Activated CD4-positive, alpha-beta T cell treated with anti-CD3 and anti-CD28 coated beads for 36 hours (primary cell): ENCODE measurements at places on chromosomes 5 and 9.

DNA sequence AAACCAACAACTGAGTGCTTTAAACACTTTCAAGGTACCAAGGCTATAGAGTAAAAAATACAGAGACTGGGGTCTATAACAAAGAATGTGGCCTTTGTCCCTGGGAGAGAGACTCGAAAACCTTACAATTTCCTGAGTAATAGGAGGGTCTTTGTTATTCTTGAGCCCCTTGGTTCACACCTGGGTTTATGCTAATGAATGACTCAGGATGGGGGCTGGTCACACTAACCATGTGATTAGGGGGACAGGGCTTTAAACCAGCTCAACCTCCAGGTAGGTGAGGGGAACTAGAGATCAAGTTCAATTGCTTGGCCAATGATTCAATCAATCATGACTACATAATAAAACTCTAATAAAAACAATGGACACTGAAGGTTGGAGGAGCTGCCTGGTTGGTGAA, 50.2 kb downstream of the PLPP1 start:
- no peaks in the 10 kb centered on the region for H3K36me3 ChIP-seq
- H3K4me3 ChIP-seq = no peak overlapping the region
- no peak for DNase-seq
- H3K27me3 ChIP-seq = no peaks in the 10 kb centered on the region

DNA sequence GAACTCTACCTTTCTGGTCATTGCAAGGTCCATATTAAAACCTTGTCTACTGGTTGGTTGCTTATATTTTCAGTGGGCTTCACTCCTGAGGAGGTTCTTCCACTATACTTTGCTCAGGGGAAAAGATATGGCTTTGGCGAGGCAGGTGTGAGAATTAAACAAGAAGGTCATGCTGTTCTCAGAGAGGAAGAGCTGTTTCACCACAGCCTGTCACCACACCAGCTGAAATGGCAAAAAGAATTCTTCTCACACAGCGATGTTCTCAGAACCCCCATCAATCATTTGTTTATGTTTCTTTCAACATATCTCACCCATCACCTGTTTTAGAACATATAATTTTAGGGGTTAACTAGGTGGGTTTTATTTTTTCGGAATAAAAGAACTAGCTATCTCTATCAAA, 38.6 kb downstream of the CAPSL start:
- DNase-seq = peak; percentile 36
- peaks cover 67% of the 10 kb centered on the region for H3K4me1 ChIP-seq
- H3K4me3 ChIP-seq = no peak overlapping the region
- H3K36me3 ChIP-seq = peaks cover 8% of the 10 kb centered on the region

- no peak overlapping the region for H3K4me3 ChIP-seq
- DNase-seq = no peak
- no peak overlapping the region for H3K27ac ChIP-seq
- peaks cover 20% of the 10 kb centered on the region for H3K27me3 ChIP-seq
Measured at GRCh38 chr5:90949469-90950358, 391.1 kb downstream of the ADGRV1 start.

GRCh38 chr9:83708515-83709158, 879 bp upstream of the UBQLN1 start:
- no peaks in the 10 kb centered on the region for H3K27me3 ChIP-seq
- H3K27ac ChIP-seq = peak overlapping the region; percentile 100
- peak; percentile 67 for DNase-seq
- peak overlapping the region; percentile 80 for H3K4me3 ChIP-seq

GRCh38 chr5:35803191-35803651, 53.5 kb upstream of the IL7R start:
- peaks cover 78% of the 10 kb centered on the region for H3K4me1 ChIP-seq
- peaks cover 24% of the 10 kb centered on the region for H3K36me3 ChIP-seq
- peak overlapping the region; percentile 0 for H3K4me3 ChIP-seq
- peak overlapping the region; percentile 80 for H3K27ac ChIP-seq
- DNase-seq = no peak
- no peaks in the 10 kb centered on the region for H3K27me3 ChIP-seq

DNA sequence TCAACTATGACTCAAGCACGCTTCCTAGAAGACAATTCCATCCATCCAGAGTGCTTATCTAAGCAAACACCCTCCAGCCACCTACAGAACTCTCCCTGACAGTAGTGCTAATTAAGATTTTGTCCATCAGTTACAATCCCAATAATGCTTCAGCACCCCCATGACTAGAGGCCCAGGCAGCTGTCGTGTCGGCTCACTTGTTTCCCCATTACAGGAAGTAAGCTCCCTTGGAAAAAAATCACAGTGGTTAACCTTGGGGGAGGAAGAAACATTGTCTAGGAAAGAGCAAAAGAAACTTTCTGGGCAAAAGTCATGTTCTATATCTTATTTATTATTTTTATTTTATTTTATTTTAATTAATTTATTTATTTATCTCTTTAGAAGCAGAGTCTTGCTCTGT, 108.8 kb upstream of the LPAR1 start:
- H3K36me3 ChIP-seq = no peaks in the 10 kb centered on the region
- no peak overlapping the region for H3K27ac ChIP-seq

- DNase-seq = no peak
- H3K27ac ChIP-seq = no peak overlapping the region
- H3K36me3 ChIP-seq = no peaks in the 10 kb centered on the region
- no peaks in the 10 kb centered on the region for H3K4me1 ChIP-seq
- peaks cover 7% of the 10 kb centered on the region for H3K27me3 ChIP-seq
- no peak overlapping the region for H3K4me3 ChIP-seq
Measured at GRCh38 chr9:122180633-122181032, 20.9 kb downstream of the MORN5 start.

GRCh38 chr9:107548298-107549142, 59.0 kb upstream of the KLF4 start:
- no peak overlapping the region for H3K4me3 ChIP-seq
- H3K27me3 ChIP-seq = peaks cover 5% of the 10 kb centered on the region
- H3K4me1 ChIP-seq = peaks cover 9% of the 10 kb centered on the region
- H3K36me3 ChIP-seq = no peaks in the 10 kb centered on the region
- DNase-seq = peak; percentile 31

GRCh38 chr5:8683496-8683895, 814.5 kb downstream of the MTRR start:
- H3K36me3 ChIP-seq = no peaks in the 10 kb centered on the region
- no peak overlapping the region for H3K27ac ChIP-seq
- no peak for DNase-seq
- H3K27me3 ChIP-seq = no peaks in the 10 kb centered on the region
- H3K4me3 ChIP-seq = no peak overlapping the region

- H3K36me3 ChIP-seq = no peaks in the 10 kb centered on the region
- DNase-seq = no peak
- H3K4me3 ChIP-seq = no peak overlapping the region
- H3K27ac ChIP-seq = no peak overlapping the region
- H3K27me3 ChIP-seq = peaks cover 5% of the 10 kb centered on the region
Measured at GRCh38 chr5:137114529-137114928, 384.6 kb downstream of the SPOCK1 start.

DNA sequence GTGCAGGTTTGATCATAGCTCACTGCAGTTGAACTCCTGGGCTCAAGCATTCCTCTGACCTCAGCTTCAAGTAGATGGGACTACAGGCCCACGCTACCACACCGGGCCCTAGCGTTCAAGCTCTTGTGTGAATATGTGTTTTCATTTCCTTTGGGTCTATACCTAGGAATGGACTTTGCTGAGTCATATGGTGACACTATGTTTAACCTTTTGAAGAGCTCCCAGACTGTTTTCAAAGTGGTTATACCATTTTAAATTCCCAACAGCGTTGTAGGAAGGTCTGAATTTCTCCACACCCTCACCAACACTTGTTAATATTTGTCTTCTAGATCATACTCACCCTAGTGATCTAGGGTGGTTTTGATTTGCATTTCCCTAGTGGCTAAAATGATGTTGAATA, 33.5 kb downstream of the FAF2 start:
- H3K27me3 ChIP-seq = no peaks in the 10 kb centered on the region
- H3K36me3 ChIP-seq = peaks cover 44% of the 10 kb centered on the region
- peak; percentile 10 for DNase-seq
- no peak overlapping the region for H3K4me3 ChIP-seq
- peak overlapping the region; percentile 13 for H3K27ac ChIP-seq

- DNase-seq = no peak
- H3K27ac ChIP-seq = no peak overlapping the region
- H3K36me3 ChIP-seq = no peaks in the 10 kb centered on the region
- H3K4me1 ChIP-seq = no peaks in the 10 kb centered on the region
Measured at GRCh38 chr5:10343486-10343885, 10.0 kb upstream of the MARCHF6 start.

DNA sequence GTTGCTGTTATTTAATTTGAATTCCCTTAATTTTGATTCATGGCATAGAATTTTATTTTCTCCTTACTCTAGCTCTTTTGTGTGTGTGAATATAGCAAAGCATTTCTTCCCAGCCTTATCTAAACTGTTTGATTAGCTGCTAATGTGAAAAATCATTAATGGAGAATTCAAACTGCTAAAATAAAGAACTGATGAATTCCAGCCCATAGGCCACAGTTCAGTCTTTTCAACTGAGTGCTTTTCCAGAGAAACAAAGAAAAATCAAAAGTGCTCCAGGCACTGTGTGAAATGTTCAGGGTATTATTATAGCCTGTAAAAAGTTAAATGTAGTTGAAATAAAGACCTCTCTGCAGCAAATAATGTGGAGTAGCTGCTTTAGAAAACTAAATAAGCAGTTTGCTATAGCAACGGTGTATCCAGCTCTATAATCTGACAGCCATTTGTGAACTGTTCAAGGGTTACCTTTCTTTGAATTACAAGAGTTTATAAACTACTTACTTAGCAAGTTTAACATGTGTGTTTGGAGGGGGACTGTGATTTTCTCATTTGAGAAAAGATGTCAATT, 123.8 kb downstream of the GIN1 start:
- peaks cover 10% of the 10 kb centered on the region for H3K4me1 ChIP-seq
- no peak for DNase-seq
- H3K27ac ChIP-seq = no peak overlapping the region
- no peak overlapping the region for H3K4me3 ChIP-seq
- no peaks in the 10 kb centered on the region for H3K27me3 ChIP-seq

DNA sequence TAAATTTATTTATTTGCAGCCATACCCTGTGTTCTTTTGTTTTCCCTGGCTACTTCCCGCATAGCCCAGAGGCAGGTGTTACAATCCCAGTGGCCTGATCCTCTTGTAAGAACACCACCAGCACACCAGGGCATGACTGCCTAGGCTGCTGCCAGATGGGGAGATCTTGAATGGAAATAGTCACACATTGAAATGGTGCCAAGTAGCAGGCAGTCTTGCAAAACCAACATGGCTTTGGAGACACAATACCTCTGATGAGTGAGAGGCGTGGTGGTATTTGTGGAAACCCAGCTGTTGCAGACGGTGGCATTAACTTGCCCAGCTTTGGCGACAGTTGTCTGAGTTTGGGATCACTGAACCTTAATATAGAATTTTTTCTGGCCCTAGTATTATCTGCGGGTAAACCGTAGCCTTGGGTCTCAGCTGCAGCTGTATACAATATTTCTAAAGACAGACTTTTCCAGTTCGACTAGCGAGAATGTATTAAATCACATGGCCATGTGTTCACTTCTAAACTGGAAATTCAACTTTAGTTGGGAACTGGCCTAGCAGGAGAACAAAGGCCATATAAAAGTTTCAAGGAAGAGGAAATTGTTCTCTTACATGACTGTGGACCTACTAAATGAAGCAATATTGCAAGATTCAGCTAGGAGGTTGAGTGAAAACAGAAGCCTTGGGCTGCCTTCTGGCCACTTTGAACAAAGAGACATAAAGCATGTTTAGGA, 277.0 kb downstream of the SMARCA2 start:
- H3K4me3 ChIP-seq = no peak overlapping the region
- H3K4me1 ChIP-seq = no peaks in the 10 kb centered on the region

DNA sequence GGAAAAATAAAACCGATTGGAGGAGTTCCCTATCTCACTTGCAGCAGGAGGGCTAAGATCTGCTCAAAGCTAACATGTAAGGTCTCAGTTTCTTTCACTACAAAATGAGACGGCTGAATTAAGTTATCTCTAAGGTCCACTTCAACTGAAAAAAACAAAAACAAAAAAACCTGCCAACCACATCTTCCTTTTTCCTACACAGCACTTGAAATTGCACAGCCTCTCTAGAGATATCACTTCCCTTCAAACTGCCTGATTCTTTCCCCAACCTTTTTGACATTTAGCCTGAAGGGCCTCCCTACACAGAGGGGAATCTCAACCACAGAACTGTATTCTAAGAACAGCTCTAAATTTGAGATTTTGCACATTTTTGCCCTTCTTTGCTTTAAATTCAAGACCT, 227.9 kb upstream of the TARS1 start:
- H3K4me1 ChIP-seq = no peaks in the 10 kb centered on the region
- H3K36me3 ChIP-seq = no peaks in the 10 kb centered on the region
- no peak for DNase-seq
- H3K27ac ChIP-seq = no peak overlapping the region
- H3K27me3 ChIP-seq = no peaks in the 10 kb centered on the region
- H3K4me3 ChIP-seq = no peak overlapping the region

DNA sequence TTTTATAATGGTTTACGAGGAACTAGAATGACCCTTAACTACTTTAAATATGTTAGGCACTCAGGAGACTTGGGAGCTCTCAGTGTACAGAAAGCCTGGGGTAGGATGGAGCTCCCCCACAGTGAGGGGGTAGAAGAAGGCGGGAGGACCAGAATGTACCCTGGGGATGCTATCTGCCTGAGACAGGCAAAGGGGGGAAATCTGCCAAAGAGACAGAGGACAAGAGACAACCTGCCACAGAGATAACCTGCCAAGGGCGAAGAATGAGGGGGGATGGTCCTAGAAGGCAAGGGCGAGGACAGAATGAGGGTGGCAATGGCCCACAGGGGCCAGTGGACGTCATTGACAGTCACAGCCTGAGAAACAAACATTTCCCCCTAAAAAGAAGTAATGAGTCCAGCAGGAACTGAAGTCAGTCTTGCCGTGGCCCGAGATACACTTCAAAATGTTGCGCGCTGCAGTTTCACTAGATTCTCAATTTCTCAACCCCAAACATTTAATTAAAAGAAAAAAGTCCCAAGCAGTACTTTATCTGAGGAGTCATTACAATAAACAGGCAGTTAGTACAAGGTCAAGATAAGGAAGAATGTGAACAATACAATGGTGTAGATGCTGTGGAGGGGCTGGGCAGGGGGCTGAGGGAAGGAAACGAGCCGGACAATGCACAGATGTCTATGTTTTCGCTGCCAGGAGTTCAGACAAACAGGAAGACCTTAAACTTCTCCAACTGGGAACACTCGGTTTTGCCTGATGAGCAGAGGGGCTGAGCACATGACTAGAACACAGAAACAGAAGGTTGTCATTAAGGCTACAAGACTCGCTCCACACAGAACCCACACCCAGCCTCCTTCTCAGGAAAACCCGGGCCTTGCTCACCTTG, 125.0 kb downstream of the LHFPL2 start:
- no peak overlapping the region for H3K4me3 ChIP-seq
- no peak overlapping the region for H3K27ac ChIP-seq
- no peaks in the 10 kb centered on the region for H3K4me1 ChIP-seq
- peaks cover 32% of the 10 kb centered on the region for H3K27me3 ChIP-seq

DNA sequence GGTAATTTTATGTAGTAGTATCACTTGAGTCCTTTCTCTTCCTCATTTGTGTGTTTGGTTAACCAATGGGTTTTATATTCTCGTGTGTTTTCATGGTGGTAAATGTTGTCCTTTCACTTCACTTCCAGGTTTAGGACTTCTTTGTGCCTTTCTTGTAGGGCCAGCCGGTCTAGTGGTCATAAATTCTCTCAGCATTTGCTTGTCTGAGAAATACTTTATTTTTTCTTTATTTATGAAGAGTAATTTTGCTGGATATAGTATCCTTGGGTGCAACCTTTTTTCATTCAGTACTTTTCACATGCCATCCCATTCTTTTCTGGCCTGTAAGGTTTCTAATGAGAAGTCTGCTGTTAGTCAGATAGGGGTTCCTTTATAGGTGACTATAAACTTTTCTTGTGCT, 107.1 kb downstream of the GNA14 start:
- H3K27me3 ChIP-seq = peaks cover 13% of the 10 kb centered on the region
- H3K36me3 ChIP-seq = no peaks in the 10 kb centered on the region
- no peak overlapping the region for H3K27ac ChIP-seq
- no peaks in the 10 kb centered on the region for H3K4me1 ChIP-seq
- no peak overlapping the region for H3K4me3 ChIP-seq
